Stomach (tissue), 19 donors: ENCODE measurements at places on chromosomes 5 and 9.

- no peak for DNase-seq
These were observed 50.6 kb downstream of the RASEF start for GRCh38 chr9:83012168-83012921.

- DNase-seq: no peak
These were observed 10.5 kb upstream of the COL15A1 start for GRCh38 chr9:98933185-98933584.

GRCh38 chr5:124161266-124161665 lies 585.2 kb downstream of the ZNF608 start:
- DNase-seq: no peak

GRCh38 chr9:130189840-130190239 lies 17.6 kb downstream of the NCS1 start:
- DNase-seq: no peak

- DNase-seq: no peak
These were observed 283.3 kb downstream of the NSG2 start for GRCh38 chr5:174328631-174329299.

GRCh38 chr9:121324316-121324715 lies 45.7 kb downstream of the STOM start:
- DNase-seq: no peak

GRCh38 chr5:3077684-3078083 lies 326.2 kb upstream of the IRX2 start:
- DNase-seq: no peak

- DNase-seq: no peak
These were observed 91.0 kb downstream of the HSPA4 start for GRCh38 chr5:133142782-133143181.

DNA sequence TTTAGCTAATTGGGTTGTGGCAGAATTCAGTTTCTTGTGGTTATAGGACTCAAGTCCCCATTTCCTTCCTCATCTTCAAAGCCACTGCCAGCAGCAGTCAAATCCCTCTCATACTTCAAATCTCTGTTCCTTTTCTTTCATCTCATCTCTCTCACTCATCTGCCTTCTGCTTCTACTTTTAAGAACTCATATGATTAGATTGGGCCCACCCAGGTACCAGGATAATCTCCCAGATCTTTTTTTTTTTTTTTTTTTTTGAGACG lies 8.0 kb upstream of the REEP5 start:
- peak; percentile 37 for DNase-seq

DNA sequence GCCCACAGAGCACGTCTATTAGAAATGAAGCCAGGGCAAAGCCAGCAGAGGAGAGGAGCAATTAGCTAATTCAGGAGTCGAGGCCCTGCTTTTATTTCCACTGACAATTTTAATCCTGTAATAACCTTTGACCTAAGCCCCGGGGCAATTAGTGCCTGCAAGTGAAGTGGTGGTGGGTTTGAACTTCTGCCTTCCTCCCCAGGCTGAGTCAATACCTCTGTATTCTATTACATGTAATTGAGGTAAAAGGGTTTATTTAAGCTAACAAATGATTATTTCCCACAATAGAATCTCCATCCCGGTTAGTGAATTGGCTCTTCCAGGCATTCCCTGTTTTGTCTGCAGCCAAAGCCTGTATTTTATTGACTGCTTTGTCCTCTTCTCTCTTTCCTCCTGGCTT lies 49.9 kb downstream of the FGF18 start:
- no peak for DNase-seq

- DNase-seq: no peak
These were observed 13.4 kb downstream of the OXCT1 start for GRCh38 chr5:41856644-41857491.

DNA sequence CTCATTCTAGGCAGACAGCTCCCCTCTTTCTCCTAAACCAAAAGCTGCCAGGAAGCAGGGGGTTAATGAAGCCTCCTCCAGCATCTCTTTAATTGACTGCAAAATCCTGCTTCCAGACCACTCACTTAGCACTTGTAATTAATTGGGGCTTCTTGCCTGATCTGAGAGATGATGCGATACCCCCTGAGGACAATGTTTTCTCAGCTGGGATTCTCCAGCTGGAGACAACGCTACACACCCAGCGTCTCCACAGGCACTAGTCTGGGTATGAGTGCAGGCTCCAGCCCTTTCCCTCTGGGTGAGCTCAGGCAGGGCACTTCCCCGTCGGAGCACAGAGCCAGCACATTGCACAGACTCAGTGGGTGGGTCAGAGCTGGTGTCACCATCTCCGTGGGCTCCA lies 16.1 kb downstream of the CPLX2 start:
- DNase-seq: no peak

DNA sequence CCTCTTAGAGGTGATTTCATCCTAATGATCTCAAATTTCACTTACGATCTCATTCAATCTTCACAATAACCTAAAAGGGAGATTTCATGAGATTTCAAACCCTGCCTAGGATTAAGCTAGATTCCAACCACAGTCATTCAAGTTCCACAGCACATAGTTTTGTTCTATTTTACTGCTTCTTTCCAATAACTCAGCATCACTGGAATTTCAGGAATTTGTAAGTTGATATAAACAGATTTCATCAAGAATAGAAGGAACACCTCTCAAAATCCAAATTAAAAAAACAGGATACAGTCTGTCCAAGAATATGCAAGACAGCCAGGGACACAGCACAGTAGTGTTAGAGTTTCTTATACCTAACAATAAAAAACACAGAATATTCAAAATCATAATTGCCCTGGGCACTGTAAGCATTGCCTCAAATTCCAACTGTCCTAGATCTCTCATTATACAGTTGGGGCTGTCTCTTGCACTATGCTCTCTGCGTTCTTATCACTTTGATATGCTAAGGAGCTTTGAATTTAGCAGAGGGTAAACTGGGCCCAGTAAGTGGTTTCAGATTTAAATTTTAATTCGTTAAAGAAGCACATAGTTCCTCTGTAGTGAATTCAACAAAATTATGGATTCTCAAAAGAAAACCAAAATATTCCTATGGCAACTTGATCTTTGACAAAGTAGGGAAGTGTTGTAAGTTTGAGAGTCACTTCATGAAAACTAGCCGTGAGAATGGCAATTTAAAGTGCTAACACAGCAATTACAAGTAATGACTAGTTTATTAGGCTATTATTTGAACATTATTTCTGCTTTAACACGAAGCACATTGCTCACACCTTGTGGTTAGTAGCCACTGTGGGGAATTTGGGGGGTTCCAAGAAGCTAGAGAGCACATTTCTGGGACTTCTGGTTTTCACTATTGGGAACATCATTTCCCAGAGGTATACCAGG lies 478.6 kb upstream of the C9orf72 start:
- DNase-seq: no peak

GRCh38 chr9:19665146-19665863 lies 123.5 kb downstream of the SLC24A2 start:
- DNase-seq: no peak

- DNase-seq: no peak
These were observed 6.1 kb downstream of the BASP1 start for GRCh38 chr5:17223367-17224185.

DNA sequence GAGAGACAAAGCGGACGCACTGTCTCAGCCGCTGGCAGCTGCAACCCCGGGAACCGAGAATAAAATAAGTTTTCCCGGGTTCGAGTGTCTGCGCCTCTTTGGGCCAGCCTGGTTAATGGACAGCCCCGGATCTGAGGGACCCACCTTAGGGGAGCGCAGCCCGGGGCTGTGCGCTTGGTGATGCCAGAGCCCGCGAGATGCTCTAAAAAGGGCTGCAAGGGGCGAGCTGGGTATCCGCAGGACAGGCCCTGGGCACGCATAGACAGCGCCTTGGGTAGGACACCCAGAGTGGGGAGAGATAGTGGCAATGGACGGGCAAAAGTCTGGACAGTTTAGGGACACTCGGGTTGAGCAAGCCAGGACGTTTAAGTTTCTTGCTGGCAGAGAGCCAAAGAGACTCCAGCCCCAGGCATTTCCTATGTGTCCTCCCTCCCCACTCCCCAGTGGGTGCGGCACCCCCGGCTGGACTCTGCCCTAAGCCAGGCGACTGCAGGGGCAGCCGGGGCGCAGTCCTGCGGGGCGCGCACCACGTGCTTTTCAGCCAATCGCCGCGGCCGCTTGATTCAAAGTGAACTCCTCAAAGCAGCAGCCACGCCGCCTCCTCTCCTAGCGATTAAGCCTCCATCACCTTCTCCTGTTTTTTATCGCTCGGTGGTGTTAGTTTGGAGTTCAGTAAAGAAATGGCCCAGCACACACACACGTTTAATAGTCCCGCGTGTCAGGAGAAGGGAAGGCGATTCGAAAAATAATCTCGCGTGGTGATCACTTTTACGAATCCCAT lies 616 bp upstream of the ENC1 start:
- peak; percentile 94 for DNase-seq

DNA sequence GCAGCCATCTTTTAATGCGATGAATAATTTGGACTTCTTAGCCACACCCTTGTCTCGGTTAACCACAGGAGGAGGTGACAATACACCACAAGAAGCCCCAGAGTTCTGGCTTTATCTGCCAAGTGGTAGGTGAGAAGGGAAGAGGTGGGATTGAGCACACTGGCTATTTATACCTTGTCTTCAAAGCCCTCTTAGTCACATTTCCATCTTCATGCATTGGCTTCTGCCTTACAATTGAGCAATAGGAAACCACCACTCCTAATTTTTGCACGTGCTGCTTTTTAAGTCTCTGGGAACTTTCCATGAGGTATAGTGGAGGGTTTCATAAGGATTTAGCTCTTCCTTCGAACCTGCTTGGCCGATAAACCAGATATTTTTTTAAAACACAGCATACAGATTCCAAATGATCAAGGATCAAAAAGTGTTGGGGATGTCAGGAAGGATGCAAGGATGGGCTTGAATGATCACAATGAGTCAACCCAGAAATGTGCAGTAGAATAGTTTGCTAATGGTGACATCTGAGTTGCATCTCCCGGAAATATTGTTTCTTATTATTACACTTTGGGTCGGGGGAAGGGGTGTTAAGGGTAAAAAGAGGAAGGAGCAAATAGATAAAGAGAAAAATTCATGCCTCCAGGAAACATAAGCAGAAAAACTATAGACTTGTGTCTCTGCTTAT lies 25.5 kb downstream of the PLAC8L1 start:
- DNase-seq: no peak

DNA sequence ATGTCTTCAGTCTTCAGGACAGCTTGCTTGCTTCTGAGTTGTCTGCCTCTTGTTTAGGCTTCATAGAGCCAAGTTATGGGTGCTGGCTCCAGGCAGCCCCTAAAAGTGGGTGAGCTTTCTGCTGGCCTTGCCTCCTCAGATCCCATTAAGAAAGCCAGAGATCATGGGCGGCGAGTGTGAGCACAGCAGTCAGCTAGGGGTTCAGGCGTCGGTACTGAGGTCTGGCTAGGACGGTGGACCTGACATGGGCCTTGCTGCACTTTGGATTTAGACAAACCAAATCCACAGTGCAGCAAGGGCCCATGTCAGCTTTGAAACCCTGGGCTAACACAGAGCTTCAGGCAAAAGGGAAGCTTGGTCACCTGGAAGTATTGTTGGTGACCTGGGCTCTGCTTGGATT lies 17.6 kb downstream of the PSAT1 start:
- no peak for DNase-seq

DNA sequence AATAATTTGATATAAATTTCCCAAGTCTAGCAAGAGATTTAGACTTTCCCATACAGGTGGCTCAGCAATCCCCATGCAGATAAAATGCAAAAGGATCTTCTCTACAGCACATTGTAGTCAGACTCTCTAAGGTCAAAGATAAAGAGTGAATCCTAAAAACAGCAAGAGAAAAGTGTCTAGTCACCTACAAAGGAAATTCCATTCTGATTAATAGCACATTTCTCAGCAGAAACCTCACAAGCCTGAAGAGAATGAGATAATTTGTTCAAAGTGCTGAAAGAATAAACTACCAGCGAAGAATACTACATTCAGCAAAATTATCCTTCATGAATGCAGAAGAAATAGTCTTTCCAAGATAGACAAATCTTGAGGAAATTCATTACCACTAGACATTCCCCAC lies 493.3 kb downstream of the PRELID2 start:
- DNase-seq: no peak

- peak; percentile 76 for DNase-seq
These were observed 106.7 kb downstream of the SMIM15 start for GRCh38 chr5:61055434-61056006.

DNA sequence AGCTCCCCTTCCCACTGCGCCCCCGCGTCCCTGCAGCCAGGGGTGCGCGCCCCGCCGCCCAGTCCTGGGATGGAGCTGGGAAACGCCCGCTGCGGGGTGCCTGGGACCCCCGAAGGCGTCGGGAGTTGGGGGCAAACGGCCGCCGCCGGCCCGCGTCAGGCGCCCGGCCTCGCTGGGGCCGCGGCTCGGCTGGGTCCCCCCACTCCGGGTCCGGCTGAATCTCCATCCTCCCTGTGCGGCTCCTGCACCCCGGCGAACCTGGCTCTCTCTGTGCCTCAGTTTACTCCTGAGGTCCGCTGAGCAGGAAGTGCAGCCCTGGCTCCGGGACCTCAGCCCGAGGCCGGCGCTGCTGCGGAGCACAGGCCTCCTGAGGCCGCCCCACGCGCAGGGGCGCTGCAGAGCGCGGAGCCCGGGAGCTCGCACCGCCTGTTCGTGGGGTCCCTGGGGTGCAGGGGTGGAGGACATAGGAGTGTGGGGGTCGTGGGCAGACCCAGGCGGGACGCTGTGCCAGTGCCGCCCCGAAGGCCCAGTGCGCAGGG lies 13.9 kb upstream of the TMEM250 start:
- DNase-seq: no peak

- DNase-seq: no peak
These were observed 159.1 kb downstream of the HTR1A start for GRCh38 chr5:63803165-63803564.

- DNase-seq: no peak
These were observed 114.4 kb downstream of the TENT4A start for GRCh38 chr5:6827526-6828219.

- DNase-seq: peak; percentile 89
These were observed 4.3 kb downstream of the EEIG1 start for GRCh38 chr9:127976498-127976897.

GRCh38 chr5:108113950-108114349 lies 267.9 kb downstream of the FBXL17 start:
- DNase-seq: no peak

GRCh38 chr5:14147210-14147609 lies 4.1 kb downstream of the TRIO start:
- DNase-seq: no peak

DNA sequence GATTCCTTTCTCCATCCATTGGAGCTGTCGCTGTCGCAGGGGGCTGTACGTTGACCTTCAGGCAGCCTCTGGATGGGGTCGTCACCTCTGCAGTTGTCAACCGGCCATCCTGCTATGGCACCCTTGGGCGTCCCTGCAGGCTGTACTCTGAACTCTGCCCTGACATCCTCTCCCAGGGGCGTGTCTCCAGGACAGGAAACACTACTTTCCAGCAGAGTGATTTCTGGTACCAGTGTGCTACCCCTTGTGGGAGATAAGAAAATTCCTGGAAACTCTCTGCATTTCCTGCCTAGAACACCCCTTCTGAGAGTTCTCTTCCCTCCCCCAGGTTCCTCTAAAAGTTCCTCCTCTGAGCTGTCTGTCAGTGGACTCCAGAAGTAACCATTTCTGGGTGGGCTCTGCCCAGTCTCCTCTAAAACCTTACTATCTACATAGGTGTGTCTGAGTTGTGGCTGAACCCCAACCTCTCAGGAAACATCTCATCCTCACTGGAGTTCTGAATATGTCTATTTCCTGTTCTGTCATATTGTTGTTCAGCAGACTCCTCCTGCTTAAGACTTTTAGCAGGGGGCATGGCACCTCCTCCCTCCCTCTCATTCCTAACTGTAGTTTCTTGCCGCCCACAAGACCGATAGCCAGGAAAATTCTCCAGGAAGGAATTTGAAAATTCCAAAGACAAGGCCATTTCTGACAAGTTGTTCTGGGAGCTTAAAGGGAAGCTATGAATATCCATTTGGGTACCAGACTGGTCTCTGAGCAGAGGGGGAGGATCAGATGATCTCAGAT lies 145.3 kb upstream of the RASEF start:
- no peak for DNase-seq

GRCh38 chr9:119333507-119334229 lies 35.6 kb downstream of the BRINP1 start:
- peak; percentile 12 for DNase-seq
